NCI-H1105 (cell line): ENCODE measurements at places on chromosomes 7 and 10.

GRCh38 chr7:20288036-20288435, 42.7 kb upstream of the ITGB8 start:
- no peak for DNase-seq

DNA sequence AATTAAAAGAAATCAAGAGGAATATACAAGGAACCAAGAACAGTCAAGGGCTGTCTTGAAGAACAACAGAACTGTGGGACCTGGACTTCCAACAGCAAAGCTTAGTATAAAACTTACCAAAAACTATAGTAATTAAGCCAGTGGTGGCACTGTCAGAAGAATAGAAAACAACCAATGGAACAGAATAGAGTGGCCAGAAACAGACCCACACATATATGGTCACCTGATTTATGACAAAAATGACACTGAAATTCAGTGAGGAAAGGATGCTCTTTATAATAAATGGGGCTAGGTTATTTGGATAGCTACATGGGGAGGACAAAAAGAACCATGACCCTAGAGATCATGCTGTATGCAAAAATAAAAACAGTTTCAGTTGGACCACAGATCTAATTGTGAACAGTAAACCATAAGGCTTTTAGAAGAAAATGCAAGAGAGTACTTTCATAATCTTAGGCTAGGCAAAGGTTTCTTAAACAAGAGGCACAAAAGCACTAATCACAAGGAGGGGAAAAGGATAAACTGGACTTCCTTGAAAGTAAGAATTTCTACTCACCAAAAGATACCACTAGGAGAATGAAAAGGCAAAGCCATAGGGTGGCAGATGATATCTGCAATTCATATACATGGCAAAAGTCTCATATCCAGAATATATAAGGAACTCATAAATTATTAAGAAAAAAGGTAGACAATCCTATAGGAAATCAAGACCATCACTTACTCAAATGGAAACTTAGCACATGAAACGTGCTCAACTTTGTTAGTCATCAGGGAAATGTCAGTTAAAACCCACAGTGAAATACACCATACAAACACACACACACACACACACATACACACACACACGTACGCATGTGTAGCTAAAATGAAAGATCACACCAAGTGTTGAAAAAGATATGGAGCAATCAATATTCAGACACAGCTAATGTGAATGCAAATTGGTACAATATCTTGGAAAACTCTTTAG, 20.8 kb downstream of the HYCC1 start:
- no peak for DNase-seq

- no peak for DNase-seq
Observed at GRCh38 chr10:72255977-72256729, 17.6 kb upstream of the DDIT4 start.

- DNase-seq = no peak
Observed at GRCh38 chr7:78179211-78179610, 380.6 kb downstream of the PHTF2 start.

GRCh38 chr7:115533785-115534184, 496.8 kb downstream of the TFEC start:
- no peak for DNase-seq

GRCh38 chr10:75407224-75407712, 5.7 kb upstream of the ZNF503 start:
- DNase-seq = no peak

DNA sequence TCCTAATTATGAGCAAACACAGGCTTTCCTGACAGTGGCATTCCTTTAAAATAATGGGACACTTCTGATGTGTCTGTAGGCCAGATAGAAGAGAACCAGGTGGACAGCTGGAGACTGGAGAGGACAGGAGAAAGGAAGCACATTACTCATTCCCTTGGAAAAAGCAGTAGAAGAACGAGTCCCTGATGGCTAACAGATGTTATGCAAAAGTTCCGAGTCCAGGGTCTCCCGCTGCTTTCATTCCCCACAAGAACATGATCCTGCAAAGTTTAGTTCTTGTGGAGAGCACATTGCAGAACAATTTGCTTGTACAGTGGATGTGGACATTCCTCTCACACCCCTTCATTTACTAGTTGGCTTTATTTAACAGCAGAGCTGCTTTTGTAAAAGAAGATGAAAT, 137.6 kb downstream of the GPAM start:
- DNase-seq = no peak

- no peak for DNase-seq
Observed at GRCh38 chr7:8937204-8937603, 503.8 kb downstream of the NXPH1 start.

DNA sequence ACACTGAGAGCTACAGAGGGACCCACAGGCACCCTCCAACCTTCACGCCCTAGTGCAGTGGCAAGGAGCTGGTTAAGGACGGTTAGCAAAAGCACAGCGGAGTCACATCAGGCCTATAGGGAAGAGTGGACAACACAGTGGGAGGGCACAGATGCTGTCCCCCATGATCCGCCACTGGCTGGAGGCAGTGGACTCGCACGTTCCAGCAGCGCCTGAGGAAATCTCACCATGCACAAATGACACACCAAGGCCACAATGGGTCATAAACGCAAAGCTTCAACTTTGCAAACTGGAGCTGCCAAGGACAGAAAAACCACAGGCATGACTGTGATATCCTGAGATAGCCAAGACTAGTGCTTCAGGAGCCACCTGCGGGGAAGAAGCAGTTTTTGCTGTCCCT, 58.8 kb downstream of the GRB10 start:
- no peak for DNase-seq

DNA sequence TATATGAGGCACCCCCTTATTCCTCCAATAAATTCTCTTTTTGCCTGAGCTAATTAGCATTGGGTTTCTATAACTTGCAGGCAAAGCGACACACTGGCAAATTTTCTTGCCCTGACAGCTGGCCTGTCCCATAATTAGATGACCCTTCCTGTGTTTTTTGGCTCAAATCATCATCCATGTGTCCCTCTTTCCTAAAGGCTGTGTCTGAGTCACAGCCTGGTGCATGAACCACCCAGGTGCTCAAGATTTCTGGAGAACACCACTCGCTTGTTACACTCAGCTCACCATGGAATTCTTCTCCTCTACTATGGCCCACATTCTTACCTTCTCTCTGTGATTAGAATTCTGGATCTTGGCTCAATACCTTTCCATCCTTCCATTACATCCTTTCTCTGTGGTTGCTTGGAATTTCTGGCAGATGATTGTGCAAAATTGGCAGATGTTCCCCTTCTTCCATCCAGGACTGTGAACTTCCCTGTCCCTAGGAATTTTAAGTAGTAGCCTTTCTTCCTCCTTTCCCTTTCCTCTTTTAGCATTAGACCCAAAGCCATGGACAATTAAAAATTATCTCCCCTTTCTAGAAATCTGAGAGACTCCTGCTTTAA, 116.0 kb upstream of the ANKRD1 start:
- no peak for DNase-seq

- DNase-seq = no peak
Observed at GRCh38 chr10:33335551-33335800, 1.0 kb upstream of the NRP1 start.

DNA sequence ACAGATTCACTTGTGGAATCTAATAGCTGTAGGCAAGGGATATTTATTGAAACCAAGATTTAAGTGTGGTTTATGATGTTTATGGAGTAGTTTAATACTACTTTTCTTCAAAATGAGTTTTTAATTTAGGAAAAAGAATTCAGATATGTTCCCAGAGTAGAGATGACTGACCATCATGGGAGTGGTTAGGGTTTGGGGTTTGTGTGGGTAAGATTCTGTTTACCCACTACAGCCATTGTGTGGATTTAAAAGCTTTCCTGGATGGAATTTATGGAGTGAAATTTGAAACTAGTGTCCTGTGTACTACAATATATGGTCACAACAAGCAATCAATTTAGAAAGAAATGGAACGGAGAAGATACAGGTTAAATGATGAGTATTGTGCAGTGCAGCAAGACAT, 453.5 kb downstream of the AUTS2 start:
- DNase-seq = no peak

- DNase-seq = no peak
Observed at GRCh38 chr7:66211429-66211828, 6.3 kb downstream of the TPST1 start.

DNA sequence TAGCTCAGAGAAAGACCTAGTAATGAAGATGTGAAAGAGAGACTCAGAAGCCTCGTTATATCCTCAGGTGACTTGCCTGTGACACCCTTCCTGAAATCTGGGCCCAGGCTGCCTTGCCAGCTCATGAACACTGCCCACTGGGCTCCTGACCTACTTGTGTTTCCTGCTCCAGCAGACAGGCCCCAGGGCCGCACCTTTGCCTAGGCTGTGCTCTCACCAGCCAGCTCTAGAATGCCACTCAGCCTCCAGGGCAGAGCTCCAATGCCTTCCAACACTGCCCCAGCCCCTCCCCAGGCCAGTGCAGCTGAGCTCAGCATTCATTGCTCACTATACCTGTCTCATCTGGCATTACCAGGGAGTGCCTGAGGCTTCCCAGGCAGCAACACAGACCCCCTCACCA, 94.3 kb downstream of the DLG5 start:
- no peak for DNase-seq

DNA sequence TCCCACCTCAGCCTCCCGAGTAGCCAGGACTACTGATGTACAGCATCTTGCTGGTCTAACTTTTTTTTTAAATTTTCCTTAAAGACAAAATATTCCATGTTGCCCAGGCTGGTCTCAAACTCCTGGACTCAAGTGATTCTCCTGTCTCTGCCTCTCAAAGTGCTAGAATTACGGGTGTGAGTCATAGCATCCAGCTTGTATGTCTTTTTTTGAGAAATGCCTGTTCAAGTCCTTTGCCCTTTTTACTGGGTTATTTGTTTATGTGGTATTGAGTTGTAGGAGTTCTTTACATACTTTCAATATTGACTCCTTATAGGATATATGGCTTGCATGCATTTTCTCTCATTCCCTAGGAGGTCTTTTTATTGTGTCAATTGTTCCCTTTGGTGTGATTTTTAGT, 486.4 kb downstream of the MAGI2 start:
- no peak for DNase-seq

DNA sequence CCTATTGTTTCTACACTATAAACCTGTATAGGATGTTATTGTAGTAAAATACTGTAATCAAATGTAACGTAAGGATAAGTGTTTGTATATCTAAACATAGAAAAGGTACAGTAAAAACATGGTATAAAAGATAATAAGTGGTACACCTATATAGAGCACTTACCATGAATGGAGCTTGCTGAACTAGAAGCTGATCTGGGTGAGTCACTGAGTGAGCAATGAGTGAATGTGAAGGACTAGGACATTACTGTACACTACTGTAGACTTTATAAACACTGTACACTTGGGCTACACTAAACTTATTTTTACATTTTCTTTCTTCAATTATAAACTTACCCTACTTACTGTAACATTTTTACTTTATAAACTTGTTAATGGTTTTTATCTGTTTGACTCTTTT, 732.9 kb upstream of the LRRN3 start:
- DNase-seq = no peak

GRCh38 chr7:140206616-140207389, 30.0 kb upstream of the KDM7A start:
- no peak for DNase-seq

- DNase-seq = no peak
Observed at GRCh38 chr7:20440472-20441105, 109.9 kb downstream of the ITGB8 start.

- DNase-seq = no peak
Observed at GRCh38 chr7:84509522-84509921, 314.9 kb upstream of the SEMA3A start.

GRCh38 chr7:8141070-8141469, 120.9 kb downstream of the ICA1 start:
- DNase-seq = no peak
